ENCODE measurements at places on chromosomes 16 and 17.

GRCh38 chr17:4703330-4703691 lies 626 bp downstream of the PELP1 start:
- no peak for DNase-seq

GRCh38 chr16:783404-784161 lies 4.6 kb downstream of the RPUSD1 start:
- no peak for DNase-seq

GRCh38 chr17:4394208-4395110 lies 28.0 kb upstream of the UBE2G1 start:
- no peak for DNase-seq

DNA sequence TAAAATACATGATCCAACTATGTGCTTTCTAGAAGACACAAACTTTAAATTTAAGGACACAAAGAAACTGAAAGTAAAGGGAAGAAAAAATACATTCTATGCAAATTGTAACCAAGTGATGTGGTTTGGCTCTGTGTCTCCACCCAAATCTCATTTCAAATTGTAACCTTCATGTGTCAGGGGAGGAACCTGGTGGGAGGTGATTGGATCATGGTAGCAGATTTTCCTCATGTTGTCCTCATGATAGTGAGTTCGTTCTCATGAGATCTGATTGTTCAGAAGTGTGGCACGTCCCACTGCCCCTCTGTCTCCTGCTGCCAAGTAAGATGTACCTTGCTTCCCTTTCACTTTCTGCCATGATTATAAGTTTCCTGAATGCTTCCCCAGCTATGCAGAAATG lies 15.0 kb downstream of the OR1A1 start:
- no peak for DNase-seq

GRCh38 chr17:77875051-77875780 lies 83.3 kb upstream of the TNRC6C start:
- DNase-seq, result no peak

- DNase-seq, result no peak
These were observed 1.5 kb upstream of the ARHGDIG start for GRCh38 chr16:278863-279366.

DNA sequence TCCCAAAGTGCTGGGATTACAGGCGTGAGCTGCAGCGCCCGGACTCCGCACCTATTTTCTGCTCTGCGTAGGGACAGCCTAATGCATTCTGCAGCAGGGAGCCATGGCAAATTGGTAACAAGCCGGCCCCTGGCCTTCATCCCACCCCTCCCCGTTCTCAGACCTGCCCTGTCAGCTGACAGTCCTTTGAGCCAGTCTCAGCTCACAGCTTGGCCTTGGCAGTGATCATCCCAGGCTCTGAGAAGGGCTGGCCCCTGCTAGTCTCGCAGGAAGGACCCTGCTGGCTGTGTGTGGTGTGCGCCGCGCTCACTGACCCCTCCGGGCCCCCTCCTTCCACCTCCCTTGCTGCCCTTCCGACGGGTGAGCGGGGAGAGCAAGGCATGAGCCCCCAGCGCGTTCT lies 10.3 kb upstream of the NPTX1 start:
- no peak for DNase-seq

GRCh38 chr16:48444574-48444973 lies 59.4 kb upstream of the SIAH1 start:
- DNase-seq, result no peak

DNA sequence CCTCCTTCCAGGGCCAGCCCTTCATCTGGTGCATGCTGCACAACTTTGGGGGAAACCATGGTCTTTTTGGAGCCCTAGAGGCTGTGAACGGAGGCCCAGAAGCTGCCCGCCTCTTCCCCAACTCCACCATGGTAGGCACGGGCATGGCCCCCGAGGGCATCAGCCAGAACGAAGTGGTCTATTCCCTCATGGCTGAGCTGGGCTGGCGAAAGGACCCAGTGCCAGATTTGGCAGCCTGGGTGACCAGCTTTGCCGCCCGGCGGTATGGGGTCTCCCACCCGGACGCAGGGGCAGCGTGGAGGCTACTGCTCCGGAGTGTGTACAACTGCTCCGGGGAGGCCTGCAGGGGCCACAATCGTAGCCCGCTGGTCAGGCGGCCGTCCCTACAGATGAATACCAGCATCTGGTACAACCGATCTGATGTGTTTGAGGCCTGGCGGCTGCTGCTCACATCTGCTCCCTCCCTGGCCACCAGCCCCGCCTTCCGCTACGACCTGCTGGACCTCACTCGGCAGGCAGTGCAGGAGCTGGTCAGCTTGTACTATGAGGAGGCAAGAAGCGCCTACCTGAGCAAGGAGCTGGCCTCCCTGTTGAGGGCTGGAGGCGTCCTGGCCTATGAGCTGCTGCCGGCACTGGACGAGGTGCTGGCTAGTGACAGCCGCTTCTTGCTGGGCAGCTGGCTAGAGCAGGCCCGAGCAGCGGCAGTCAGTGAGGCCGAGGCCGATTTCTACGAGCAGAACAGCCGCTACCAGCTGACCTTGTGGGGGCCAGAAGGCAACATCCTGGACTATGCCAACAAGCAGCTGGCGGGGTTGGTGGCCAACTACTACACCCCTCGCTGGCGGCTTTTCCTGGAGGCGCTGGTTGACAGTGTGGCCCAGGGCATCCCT lies 7.4 kb downstream of the NAGLU start:
- no peak for DNase-seq

DNA sequence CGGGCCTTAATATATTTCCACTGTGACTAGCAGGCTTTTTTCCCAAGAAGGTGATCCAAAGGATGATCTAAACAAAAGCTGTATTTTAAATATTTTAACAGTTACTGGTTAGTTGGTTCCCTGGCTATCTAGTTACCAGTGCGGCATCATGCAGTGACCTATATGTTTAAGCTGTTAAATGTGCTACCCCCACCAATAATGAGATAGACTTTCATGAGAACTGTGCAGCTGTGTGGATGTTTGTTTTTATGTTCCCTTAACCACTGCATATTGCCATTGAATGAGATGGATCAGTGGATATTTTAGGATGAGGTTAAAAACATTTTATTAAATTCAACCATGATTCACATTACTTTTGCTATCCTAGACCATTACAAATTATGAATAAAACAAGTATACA lies 16.9 kb downstream of the ERN1 start:
- no peak for DNase-seq

- no peak for DNase-seq
These were observed 13.2 kb upstream of the RGS9 start for GRCh38 chr17:65123757-65124675.

- DNase-seq, result no peak
These were observed 3.0 kb downstream of the NOL3 start for GRCh38 chr16:67173323-67173722.

DNA sequence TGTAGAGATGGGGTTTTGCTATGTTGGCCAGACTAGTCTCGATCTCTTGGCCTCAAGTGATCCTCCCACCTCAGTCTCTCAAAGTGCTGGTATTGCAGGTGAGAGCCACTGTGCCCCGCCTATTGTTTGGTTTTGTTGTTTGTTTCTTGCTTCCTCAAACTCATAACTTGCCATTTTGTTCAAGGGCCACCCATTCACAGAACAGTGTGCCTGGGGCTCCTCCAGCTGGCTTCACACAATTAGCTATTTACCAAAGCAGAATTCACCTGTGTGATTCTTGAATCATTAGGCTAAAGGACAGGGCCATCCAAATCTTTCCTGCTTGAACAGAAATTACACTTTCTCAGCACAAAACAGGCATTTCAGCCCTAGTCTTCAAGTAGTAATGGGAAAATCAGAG lies 7.2 kb downstream of the ABHD15 start:
- no peak for DNase-seq

- peak; percentile 58 for DNase-seq
These were observed 390.4 kb downstream of the SHISA9 start for GRCh38 chr16:13291591-13292333.

- DNase-seq, result no peak
These were observed 83.2 kb downstream of the NTN1 start for GRCh38 chr17:9104370-9105041.

- no peak for DNase-seq
These were observed 59.2 kb downstream of the PLD6 start for GRCh38 chr17:17146786-17147406.

- no peak for DNase-seq
These were observed 19.0 kb downstream of the SPIRE2 start for GRCh38 chr16:89847051-89847939.

GRCh38 chr17:59093702-59094231 lies 12.9 kb downstream of the TRIM37 start:
- DNase-seq, result peak; percentile 87

DNA sequence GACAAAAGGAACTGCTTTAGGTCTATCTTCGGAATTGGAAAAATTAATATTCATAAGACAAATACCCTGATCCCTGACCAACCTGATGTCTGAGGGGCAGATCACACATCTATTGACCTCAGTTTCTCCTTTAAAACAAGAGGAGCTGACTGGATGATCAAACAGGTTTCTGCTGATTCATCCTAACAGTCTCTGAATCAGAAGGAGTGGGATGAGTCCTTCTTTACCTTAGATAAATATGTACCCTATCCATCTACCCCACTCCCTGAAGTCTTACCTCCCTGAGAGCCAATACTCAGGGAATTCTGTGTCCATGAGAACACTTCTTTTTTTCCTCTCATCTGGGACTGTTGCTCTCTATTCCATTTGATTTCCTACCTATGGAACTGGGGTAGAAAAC lies 80.3 kb upstream of the CRHR1 start:
- no peak for DNase-seq

GRCh38 chr16:20051147-20051546 lies 22.5 kb downstream of the GPR139 start:
- DNase-seq, result no peak

GRCh38 chr17:13727441-13728171 lies 125.9 kb upstream of the HS3ST3A1 start:
- DNase-seq, result no peak

- DNase-seq, result peak; percentile 61
These were observed 28.1 kb upstream of the NOL11 start for GRCh38 chr17:67689534-67690177.

- DNase-seq, result no peak
These were observed 44.8 kb downstream of the PRMT7 start for GRCh38 chr16:68355447-68356248.

DNA sequence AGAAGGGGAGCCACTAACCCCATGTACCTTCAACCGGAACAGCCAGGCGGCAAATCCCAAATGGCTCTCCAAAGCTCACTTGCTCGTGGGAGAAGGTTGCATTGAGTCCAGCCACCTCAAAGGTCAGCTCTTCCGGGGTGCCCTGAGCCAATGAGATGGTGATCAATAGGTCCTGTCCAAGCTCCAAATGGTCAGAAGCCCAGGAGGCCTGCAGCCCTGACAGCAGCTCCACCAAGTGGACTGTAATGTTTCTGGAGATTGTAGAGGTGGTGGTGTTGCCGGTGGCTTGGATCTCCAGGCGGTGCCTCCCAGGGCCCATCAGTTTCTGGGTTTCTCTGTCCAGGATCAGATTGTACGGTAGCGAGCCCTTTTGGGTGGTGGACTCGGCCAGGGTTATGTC lies 39.9 kb upstream of the BCO1 start:
- DNase-seq, result no peak

DNA sequence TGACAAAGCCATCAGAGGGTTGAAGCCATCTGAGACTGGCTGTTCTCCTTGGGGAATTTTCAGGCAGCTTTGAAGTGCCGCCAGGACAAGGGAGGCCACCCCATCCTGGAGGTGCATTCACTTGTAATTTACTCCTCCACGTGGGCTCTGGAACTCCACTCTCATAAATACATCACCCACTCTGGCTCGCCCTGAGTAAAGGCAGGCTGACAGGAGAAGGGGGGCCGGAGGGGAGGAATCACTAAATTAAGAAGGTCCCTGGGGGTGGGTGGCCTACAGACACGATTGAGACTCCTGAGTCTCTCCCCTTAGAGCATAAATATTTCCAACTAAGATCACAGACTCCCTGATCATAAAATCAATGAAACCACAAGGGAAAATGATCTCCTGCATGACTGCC lies 56.3 kb upstream of the HNF1B start:
- DNase-seq, result peak; percentile 84

- no peak for DNase-seq
These were observed 65.9 kb upstream of the TNRC6C start for GRCh38 chr17:77892469-77893143.

DNA sequence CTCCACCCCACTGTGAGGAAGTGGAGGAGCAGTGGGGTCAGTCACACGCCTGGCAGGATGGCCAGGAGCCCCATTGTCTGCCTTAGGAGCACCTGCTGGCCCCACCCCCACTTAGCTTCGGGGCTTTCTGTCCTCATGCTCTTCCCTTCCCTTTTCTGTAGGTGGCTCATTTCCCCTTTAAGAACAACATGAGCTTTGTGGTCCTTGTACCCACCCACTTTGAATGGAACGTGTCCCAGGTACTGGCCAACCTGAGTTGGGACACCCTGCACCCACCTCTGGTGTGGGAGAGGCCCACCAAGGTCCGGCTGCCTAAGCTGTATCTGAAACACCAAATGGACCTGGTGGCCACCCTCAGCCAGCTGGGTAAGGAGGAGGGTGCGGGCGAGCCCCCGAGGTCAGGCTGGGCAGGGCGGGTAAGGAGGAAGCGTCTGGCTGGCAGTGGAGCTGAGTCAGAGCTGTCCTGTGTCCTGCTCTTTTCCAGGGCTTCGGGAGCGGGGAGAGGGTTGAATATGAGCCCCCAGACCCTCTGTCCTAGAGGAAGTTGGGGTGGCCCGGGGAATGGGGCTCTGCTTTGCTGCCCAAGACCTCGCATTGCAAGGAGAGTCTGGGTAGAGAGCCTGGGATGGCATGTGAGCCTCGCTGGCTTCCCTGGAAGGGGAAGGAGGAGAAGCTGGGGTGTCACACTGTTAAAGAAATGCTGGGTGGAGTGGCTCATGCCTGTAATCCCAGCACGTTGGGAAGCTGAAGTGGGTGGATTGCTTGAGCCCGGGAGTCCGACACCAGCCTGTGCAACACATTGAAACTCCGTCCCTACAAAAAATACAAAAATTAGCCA lies 9.2 kb upstream of the SERPINF1 start:
- DNase-seq, result no peak

GRCh38 chr16:48603647-48604376 lies 6.2 kb downstream of the N4BP1 start:
- DNase-seq, result no peak

DNA sequence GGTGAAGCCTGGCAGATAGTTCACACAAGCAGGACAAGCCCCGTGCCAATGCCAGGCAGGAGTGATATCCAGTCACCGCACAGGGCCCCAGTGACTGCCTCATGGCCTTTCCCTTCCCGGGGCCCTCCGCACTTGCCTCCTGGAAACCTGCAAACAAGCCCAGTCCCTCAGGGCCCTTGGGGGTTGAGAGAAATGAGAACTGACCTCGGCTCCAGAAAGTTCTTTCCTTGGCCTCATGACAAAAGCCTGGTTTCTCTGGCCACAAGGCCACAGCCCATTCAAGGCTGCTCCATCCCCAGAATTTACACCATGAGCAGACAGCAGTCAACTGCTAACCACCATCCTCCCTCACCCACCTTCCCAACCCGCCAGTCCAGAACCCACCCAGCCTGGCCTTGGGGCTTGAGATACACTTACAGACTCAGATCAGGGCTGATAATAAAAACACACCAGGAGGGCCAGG lies 77.6 kb downstream of the CCDC182 start:
- DNase-seq, result no peak

DNA sequence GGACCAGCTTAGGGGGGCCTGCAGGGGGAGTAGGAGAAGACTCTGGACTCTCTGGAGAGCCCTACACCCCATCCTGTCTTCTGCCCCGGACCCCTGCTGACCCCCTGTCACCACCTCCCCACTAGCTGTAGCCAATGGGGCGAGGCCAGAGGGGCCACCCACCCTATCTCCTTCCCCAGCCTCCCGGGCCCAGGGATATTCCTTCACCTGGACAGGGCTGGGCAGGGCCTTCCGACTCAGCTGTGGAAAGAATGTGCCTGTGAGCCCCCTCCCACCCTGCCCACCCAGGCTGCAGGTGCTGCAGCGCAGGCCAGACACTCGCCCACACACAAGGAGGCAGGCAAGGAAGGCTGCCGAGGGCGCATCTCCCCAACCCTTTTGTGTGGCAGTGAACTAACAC lies 23.0 kb downstream of the TSPOAP1 start:
- no peak for DNase-seq
